Stimulated activated CD4-positive, alpha-beta T cell treated with anti-CD3 and anti-CD28 coated beads, Interleukin-2, amount 100 ng/mL, for 48 hours (primary cell): ENCODE measurements at places on chromosomes 7 and 10.

GRCh38 chr7:51276091-51276605, 40.5 kb downstream of the COBL start:
- no peak for DNase-seq

DNA sequence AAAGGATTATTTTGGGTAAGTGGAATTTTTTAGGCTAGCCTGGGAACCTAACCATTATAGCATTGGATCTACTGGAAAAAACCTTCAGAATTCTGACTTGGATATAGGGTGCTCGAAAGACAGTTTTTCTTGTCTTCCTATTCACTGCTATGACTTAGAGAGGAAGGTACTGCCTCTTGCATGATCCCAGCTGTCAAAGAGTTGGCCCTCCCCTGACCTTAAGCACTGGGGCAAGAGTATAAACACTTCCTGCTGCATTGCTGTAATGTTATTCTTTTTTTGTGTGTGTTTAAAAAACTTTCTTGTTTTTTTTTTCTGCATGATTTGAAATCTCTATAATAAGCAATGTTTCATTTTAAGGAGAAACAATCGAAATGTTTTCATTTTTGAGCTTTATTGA, 113.0 kb downstream of the LRMDA start:
- DNase-seq, result no peak

DNA sequence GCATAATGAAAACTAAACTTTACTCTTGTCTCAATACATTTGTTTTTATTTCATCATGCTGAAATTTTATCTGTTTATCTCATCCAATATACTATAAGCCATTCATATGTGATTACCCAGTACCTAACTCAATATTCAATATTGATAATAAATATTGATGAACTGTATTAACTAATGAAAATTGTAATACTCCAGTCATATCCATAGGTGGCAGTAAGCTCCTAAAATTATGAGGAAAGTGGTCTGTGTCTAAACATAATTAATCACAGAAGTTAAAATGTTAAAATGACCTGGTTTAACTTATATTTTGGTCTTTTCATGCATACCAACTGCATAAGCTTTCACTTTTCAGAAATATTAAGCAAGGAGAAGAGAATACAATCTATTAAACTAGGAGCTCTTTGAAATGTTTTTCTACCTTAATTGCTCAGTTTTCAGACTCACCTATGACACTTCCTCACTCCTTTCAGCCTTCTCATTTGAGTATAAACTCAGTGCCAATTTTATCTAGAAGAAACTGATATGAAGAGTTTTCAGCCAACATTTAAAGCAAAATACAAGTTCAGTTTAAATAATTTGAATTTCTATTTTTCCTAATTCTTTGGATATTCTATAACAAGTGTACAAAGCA, 30.5 kb upstream of the VWDE start:
- DNase-seq, result no peak

DNA sequence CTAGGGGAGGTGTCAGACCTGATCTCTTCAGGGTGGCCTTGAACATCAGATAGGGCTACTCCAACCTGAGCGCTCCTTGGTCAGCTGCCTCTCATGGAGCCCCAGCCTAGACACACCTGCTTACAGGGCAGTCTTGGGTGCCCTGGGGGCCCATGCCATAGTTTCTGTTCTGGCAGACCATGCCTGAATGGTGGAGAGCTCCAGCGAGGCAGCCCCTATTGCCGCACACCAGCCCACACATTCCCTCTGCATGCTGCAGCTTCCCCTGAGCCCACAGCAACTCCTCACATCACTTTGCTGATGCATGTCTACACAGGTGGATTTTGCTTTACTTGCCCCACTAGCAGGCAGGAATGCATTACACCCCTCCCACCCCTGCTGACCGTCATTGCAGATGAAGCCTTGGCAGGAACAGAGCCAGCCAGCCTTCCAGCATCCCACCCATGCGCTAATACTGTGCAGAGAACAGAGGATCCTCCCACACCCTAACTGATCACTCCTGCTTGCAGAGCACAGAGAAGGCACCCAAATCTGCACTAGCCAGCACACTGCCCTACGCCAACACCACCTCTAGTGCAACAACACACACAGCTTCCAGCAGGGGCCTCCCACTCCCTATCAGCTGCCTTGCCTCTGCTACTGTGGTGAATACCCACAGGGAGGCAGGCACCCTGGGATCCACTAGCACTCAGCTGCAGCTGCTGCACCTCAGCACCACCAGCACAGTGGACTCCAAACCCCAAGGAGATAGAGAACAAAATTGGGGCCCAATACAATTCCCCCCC, 43.0 kb upstream of the GRM3 start:
- DNase-seq, result no peak

- no peak for DNase-seq
These were observed 39.2 kb upstream of the GSAP start for GRCh38 chr7:77455321-77455720.

GRCh38 chr7:87411186-87411585, 64.3 kb downstream of the ABCB4 start:
- DNase-seq, result no peak

DNA sequence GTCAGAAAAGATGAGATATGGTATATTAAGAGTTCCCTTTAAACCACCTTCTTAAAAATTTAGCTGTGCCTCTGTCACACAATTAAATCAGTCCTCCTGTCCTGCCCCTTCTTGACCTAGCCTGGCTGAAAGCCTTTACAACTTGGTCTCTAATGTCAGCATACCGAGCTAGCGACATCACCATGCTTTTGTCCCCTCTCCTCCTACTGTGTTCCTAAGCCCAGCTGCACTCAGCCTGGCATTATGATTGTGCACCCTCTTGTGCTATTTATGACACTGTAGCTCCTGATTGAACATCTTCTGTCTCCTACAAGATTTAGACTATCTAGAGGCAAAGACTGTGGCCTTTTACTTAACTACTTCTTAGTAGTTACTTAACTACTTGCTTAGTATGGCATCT, 29.2 kb downstream of the TDRD1 start:
- DNase-seq, result no peak

DNA sequence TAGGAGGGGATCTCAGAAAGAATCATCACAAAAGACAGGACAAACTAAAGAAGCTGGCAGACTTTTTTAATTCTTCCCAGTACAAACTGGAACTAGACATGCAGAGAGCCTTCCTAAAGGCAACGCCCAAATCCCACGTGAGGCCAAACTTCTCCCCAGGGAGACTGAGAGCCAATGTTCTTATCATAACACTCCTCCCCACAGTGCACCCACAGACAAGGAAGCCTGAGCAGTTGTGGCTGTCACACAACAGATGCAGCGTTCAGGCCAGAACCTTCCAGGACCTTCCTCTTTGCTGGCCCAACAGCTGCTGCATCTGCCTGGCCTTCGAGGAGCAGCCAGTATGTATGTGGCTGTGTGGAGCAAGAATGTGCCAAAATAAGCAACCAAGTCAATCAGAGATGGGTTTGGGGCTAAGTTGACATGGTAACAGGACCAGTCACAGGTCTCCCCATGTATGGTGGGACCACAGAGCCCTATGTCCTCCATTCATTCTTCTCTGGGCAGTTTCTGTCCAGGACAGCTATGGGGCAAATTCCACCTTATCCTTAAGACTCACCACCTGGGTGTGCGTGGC, 34.9 kb downstream of the SRPK2 start:
- DNase-seq, result no peak

GRCh38 chr7:84900215-84900614, 286.6 kb downstream of the SEMA3D start:
- no peak for DNase-seq

DNA sequence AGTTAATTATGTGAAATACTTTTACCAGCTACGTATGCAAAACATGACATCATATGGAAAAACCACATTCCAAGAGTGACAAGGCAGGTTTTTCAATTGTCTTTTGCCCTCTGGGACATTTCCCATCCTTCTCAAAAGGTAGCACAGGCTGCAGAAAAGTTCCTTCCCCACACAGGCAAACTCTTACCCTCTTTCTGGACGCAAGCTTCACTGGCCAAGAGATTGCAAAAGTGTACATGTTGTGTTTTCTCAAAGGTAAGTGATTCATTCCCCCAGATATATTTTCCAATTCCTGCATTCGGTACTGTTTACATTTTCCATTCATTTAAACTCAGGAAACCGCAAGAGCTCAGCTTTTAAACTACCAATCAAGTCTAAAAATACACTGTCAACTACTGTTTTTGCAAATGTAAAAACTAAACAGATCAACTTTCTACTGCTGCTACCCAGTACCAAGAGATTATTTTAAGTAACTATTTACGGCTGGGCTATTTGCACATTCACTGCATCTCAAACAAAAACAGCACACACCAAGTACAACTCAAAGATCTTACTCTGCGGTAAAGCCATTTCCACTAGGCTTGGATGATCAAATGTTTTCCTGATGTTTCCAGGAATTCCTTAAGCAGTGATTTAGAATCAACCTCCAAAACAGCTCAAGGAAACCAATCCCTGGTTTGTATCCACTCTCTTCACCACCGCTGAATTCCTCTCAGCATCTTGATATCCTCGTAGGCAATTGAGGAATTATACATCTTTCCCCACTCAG, 233.6 kb upstream of the CCDC6 start:
- no peak for DNase-seq

DNA sequence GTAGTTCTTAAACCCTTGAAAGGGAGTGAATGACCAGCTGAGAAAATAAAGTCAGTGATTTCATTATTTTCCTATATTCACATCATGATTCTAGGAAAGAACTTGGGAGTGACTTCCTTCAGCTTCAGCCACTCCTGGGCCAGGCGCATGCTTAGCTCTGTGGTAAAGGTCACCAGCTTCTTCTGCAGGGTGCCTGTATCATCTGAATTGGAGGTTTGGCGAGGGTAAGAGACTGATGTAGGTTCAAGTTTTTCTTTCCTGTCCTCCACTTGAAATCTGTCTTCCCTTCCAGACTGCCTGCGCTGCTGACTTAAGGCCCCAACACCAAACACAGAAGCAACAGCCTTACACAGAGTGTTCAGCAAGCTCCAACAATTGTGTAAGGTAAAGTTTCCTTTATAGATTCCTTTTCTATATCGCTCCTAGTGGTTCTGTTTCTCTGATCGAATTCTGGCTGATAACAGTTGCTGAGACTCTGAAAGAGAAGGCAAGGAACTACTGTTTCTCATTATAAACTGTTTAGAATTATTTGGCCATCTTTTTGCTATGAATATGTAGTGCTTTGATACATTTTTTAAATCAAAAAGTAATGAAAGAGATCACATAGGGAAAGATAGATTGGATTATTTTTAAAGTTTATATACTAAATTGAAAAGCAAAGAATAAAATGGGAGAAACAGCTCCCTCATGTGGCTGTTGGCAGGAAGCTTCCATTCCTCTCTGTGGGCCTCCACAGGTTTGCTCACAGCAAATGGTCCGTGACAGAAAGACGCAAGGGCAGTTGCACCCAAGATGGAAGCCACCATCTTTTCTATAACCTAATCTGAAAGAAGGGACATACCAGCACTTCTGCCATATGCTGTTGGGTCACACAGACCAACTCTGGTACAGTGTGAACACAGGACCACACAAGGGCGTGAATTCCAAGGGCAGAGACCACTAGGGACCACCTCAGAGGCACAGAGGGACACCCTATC, 14.0 kb downstream of the GATAD1 start:
- DNase-seq, result peak; percentile 11

- no peak for DNase-seq
These were observed 28.5 kb downstream of the CNNM1 start for GRCh38 chr10:99357691-99358090.

DNA sequence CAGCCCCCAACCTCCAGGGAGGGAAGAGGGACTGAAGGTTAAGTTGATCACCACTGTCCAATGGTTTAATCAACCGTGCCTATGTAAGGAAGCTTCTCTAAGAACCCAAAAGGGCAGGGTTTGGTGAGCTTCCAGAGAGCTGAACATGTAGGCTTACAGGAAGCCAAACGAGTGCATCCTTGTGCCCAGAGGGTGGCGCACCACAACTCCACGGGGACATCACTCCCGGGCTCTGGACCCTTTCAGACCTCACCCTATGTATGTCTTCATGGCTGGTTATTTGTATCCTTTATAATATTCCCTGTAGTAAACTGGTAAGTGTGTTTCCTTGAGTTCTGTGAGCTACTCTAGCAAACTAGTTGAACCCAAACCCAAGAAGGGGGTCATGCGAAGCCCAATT, 11.5 kb upstream of the NFKB2 start:
- no peak for DNase-seq

DNA sequence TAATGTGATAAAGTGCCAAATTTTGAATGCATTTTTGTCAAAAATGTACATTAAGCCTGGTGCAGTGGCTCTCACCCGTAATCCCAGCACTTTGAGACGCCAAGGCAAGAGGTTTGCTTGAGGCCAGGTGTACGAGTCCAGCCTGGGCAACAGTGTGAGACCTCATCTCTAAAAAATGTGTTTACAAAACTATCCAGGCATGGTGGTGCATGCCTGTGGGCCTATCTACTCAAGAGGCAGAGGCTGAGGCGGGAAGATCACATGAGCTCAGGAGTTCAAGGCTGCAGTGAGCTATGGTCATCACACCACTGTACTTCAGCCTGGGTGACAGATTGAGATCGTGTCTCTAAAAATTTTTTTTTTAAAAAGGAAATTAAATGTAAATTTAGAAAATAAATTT, 18.5 kb upstream of the MGMT start:
- no peak for DNase-seq

GRCh38 chr10:30188556-30189237, 129.3 kb upstream of the JCAD start:
- no peak for DNase-seq

DNA sequence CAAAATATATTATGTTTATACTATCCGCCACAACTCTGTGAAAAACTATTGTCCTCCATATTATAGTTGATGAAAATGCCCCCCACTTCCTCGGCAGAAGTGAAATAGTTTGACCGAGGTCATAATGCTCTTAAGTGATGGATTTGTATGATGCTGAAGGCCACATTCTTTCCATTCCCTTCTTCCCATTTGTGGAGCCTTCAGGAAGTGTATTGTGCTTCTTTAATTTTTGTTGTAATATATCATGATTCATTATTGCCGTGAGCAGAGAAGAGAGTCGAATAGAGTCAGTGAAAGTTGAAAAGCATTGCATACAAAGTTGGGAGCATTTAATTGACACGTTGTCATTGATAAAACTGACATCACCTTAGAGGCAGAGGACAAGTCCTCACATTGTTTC, 460.3 kb downstream of the SUGCT start:
- no peak for DNase-seq

DNA sequence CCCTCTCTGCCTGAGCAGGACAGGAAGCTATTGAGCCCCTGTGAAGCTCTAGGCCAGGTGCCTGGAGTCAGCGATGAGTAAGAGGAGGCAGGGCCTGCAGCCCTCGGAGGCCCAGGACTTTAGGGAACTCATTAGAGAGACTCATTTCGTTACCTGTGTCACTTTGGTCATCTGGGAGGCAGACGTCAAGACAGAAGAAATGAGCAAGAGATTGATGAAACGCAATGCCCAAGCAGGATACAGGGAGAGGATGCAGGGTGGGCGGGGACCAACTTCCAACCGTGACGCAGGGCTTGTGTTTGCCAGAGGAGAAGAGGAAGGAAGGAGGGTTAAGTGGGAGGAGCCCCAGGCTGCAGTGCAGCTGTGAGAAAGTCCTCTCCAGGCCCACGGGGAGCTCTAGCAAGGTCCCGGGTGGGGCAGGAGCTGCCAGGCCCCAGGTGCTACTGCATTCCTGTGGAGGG, 26.4 kb upstream of the GNA12 start:
- DNase-seq, result no peak
